Natural killer cell treated with Interleukin-12 subunit alpha and Interleukin-12 subunit beta and Interleukin-15 and Interleukin-18, amount 100 ng/mL, for 72 hours (primary cell): ENCODE measurements at places on chromosomes 3 and 15. TPM values are rescaled to one million over a fixed set of nuclear protein-coding genes. Genes with fewer than 3 reads are reported as not detected.

The UROC1 gene
- total RNA-seq, result not detected

The SENP5 gene
- total RNA-seq, result 54.5 TPM

The AMT gene
- 4.4 TPM for total RNA-seq

The SPTSSB gene
- total RNA-seq, result not detected

The SH3GL3 gene
- not detected for total RNA-seq
